ENCODE measurements at places on chromosomes 12 and 14.

DNA sequence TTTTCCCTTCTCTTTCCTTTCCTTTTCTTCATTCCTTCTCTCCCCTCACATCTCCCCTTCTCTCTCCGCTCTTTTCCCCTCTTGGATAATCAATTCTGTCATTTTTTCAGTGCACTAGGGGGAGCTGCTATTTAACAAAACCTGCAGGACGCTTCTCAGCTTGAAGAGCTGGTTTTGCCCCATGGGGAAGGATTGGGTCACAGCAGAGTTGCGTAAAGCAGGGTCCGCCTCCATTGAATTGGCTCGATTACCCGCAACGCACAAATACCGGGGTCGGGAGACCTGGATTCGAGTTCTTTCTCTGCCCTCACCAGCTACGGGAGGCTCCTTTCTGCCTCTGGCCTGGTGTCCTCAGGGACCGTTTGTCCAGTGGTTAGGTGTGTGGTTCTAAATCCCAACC is 42.1 kb upstream of the CHGA start:
- no peak for DNase-seq

- no peak for DNase-seq
Measured at GRCh38 chr12:80504389-80505163, 60.5 kb downstream of the PTPRQ start.

GRCh38 chr12:122743895-122744525 is 8.6 kb upstream of the DENR start:
- DNase-seq, result no peak

DNA sequence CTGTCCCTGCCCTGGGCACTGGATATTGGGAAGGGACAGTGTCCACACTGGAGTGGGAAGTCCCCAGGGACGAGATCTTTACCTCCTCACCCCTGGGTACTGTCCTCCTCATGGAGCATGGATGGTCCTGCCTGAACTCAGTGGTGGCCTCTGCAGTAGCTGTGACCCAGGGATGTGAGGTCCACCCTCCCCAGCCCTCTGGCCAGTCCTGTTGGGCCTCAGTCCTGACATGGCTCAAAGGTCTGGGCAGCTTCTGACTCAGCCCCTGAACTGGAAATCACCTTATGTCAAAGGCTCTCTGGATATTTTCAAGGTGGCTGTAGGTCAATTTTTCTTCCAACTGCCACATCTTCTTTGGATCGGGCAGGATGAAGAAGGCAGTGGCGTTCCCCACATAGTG is 24.4 kb downstream of the SERPINA1 start:
- DNase-seq, result no peak

DNA sequence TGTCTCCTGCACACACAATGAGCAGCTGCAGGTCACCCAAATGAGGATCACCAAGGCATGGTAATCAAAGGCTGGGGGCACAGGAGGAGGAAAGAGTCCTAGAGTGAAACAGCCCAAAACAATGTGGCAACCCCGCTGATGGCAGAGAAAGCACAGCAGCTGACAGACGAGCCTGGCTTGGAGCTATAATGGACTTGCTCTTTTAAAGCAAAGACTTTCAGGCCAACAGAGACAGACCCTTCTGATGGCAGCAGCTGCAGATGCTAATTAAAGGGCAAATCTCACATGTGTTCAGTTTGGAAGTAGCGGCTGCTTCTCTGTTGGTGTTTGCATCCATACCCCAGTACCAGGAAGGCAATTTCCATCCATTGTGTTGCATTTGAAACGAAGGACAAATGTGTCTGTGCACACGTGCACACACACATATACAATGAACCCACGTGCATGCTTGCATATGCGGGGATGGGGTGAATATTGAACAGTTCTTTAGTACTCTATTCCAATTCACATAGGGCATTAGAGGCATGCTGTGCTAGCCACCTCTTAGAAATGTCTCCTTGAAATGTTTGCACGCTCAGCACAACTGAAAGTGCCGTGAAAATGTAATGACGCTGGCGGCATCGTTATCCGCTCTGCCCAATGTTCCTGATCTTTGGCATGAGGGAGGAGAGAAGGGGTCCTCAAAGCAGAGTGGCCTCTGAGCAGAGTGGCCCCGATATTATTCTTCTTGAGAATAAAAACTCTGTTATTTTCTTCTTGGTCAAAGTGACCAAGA is 38.1 kb downstream of the CIT start:
- no peak for DNase-seq

- DNase-seq, result peak; percentile 52
Measured at GRCh38 chr14:75277815-75278421, 710 bp upstream of the FOS start.

DNA sequence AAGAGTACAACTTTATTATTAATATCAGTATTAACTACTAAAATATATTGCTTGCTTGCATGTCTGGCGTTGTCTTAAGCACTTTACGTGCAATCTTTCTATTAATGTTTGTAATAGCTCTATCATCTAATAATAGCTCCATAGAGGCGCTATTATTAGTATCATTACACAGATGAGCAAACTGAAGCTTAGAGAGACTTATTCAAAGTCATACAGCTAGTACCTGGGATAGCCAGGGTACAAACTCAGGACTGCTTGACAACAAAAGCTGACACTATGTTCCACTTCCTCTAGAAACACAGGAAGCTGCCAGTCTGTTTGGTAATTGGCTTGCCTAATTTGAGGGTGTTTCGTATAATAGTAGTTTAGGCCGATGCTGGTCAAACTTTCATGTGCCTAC is 523.2 kb downstream of the RMST start:
- no peak for DNase-seq

DNA sequence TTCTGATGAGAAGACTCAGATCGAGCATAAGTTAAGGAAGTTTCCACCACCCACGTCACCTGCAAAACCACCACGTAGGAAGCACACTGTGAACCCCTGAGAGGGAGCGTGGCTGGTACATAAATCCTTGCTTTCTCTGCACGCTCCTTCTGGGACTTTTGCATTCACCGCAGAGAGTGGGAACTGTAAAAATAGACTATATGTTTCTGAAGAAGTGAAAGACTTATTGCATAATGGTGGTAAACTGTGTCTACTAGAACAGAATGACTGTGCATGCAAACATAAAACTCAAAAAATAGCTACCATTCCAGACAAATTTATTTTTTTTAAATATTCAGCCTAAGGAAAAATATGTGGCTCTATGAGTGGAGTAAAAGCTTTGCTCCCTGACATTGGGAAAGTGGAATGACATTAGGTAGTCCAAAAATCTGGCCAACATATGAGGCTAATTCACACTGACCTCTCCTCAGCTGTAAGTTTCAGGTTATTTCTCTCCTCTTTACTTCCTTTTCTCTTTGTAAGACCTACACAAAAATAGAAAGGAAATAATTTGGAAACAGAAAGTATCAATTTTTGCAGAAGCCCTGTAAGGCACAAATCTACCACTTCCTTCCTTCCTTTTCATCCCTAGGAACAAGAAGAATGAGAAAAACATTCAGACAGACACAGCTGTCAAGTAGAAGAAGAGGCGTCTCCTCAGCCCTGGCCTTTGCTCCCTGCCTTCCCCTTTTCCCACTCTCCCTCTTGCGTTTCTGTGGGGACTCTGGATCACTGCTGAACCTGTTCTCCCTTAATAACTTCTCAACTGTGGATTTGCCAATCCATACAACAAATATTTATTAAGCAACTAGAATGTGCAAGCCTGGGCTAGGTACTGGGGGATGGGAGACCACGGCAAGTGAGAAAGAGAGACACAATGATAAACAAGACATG is 264.3 kb upstream of the FOXN3 start:
- no peak for DNase-seq

GRCh38 chr12:49519574-49519936 is 19.3 kb upstream of the KCNH3 start:
- no peak for DNase-seq
